ENCODE measurements at places on chromosomes 13 and 19.

GRCh38 chr13:28659621-28659970 is 666 bp downstream of the POMP start:
- peak; percentile 16 for DNase-seq

DNA sequence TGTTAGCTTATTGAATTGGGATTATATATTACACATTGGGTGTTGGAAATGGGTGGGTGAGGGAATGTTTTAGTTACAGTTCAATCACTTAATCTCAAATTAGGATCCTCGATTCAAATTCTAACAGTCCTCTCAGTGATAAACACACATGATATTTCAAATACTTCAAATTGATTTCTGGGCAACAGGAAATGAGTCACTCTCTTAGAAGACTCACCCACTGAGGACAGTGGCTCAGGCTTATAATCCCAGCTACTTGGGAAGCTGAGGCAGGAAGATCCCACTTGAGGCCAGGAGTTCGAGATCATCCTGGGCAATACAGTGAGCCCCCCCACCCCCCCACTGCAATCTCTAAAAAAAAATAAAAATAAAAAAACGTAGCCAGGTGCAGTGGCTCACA is 435.3 kb downstream of the KLF12 start:
- no peak for DNase-seq

- DNase-seq: no peak
These were observed 14.7 kb downstream of the ZNF441 start for GRCh38 chr19:11781295-11782057.

- DNase-seq: no peak
These were observed 888.5 kb downstream of the UQCRFS1 start for GRCh38 chr19:28324275-28325060.

DNA sequence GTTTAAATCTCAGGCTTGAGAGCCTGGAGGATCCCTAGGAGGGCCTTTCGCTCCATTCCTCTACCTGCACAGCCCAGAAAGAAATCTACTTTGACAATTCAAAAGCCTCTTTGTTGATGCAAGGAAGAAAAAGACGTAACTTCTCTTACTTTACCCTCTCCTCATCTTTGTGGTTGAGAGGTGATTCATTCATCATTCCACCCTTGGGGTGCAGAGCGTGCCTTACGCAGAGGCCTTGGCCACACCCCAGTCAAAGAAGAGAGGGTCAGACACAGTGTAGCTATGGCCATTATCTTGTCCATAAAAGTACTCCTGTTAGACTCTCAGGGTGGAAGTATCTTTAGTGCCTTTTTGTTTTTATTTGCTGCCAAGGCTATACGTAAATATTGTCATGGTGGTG is 184.0 kb downstream of the IRS2 start:
- DNase-seq: no peak

DNA sequence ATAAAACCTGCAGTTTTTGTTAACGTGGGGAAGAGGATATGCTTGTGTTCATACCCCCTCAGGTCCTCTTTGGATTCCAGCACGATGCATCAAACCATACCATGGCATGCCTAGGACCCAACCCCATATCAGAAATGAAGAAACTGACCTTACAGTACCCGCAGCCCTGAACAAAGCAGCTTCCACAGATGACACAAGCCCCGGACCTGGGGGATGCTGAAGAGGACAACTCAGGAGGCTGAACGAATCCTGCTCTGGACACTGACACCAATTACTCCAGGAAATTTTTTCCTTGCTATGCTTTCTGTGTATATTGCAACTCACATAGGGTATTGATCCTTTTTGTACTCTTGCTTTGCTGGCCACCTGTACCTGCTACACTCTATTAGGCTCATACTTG is 129.6 kb downstream of the ZNF675 start:
- DNase-seq: no peak

- DNase-seq: no peak
These were observed 196.8 kb downstream of the PDS5B start for GRCh38 chr13:32783067-32783466.

DNA sequence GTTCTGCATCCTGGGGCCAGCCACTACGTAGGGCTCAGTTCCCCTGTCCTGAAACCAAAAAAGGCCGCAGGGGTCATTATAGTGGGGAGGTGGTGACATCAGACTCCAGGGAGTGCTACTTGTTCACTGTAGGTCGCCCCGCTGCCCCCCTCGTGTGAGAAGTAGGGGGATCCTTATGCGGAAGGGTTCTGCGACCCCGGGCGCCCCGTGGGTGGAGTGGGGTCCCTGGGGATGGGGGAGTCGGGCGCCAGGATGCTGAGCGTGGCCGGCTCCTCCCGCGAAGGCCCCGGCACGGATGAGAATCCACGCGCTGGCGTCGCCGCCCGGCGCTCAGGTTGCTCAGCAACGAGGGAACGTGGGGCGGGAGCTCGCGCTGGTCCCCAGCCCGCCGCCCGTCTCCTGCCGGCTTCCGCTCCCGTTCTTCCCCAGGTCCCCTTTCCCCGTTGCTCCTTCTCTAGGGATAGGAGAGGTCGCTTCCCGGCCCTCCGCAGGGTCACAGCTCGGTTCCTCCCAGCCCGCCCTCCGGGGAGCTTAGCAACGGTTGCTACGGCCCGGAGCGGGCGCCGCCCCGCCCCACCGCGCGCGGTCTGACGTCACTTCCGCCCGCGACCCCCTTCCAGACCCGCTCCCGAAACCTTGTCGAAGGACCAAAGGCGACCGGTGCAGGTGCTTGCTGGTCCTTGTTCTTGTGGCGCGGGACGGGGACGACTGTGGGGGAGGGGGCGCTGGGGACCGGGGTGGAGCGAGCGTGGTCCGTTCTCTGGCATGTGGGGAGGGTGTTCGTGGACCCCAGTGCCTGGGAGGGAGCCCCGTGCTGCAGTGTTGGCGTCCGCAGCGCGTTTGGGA is at the start of gene NAT14:
NAT14 (plus strand) TSS at position 596 of the 846 bp plus-strand sequence. CDS start 521 bp downstream, outside the sequence.
- no peak for DNase-seq
